RKO (cell line): ENCODE measurements at places on chromosomes 3 and 15.

DNA sequence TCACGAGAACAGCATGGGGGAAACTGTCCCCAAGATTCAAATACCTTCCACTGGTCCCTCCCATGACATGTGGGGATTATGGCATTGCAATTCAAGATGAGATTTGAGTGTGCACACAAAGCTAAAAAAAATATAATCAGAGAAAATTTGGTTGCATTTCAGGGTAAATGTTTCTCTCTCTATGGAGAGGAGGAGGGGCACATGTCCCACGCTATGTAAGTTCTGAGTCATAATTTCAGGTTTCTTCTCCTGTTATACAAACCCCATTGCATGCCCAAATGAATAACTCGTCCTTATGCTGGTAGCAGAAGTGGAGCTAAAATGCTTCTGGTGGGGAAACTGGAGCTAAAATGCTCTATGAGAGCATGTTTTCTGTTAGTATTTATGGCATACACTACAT lies 209.7 kb upstream of the DCBLD2 start:
- DNase-seq: no peak

DNA sequence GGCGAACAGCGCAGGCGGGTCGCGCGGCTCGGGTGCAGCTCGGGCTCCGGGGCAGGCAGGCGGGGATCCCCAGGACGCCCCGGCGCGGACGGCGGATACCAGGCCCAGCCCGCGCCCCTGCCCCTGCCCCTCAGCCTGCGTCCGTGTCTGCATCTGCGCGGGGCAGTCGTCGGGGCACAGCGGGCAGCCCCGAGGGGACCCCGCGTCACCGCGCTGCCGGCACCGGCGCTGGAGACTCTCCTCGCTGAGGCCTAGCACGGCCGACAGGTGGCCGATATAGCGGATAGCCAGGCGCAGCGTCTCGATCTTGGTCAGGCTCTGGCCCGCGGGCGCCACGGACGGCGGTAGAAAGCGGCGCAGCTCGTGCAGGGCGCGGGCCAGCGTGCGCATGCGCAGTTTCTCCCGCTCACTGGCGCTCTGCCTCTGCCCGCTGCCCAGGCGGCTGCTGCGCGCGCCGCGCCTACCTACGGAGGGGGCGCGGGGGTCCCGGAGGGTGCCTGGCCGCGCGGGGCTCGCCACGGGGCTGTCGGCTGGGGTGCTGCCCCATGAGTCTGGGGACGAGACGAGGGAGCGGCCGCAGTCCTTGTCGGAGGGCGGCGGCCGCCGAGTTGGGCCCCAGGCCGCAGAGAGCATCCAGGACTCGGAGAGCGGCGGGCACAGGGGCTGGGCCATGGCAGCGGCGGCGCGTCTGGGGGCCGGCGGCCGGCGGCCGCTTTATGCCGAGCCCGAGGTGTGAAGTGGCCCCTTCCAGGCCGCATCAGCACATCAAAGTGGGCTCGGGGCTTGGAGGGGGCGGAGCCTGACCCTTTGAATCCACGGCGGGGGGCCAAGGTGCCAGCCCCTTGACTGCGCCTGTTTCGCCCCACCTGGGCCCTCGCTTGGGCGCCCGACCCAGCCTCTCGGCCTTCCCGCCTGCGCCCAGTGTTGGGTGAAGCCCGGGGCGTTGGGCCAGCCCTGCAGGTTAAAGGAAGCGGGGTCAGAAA lies at the start of gene MESP1:
Gene MESP1, minus strand, starts transcription at position 690 of the 983 bp plus-strand sequence. Its CDS starts 18 bp downstream, at position 672.
- DNase-seq: peak; percentile 96

- peak; percentile 33 for DNase-seq
These were observed 23.0 kb upstream of the MUC20 start for GRCh38 chr3:195697582-195698324.

- DNase-seq: no peak
These were observed 2.6 kb upstream of the XYLB start for GRCh38 chr3:38343797-38344594.

DNA sequence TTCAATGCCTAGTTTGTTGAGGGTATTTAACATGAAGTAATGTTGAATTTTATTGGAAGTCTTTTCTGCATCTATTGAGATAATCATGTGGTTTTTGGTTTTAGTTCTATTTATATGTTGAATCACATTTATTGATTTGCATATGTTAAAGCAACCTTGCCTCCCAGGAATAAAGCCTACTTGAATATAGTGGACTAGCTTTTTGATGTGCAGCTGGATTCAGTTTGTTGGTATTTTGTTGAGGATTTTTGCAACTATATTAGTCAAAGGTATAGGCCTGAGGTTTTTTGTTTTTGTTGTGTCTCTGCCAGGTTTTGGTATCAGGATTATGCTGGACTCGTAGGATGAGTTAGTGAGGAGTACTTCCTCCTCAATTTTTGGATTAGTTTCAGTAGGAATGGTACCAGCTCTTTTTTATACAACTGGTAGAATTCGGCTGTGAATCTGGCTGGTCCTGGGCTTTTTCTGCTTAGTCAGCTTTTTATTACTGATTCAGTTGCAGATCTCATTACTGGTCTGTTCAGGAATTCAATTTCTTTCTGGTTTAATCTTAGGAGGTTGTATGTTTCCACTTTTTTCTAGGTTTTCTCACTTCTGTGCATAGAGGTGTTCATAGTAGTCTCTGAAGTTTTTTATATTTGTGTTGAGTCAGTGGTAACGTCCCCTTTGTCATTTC lies 209.8 kb upstream of the RBMS3 start:
- no peak for DNase-seq

GRCh38 chr3:115785782-115786181 lies 162.5 kb downstream of the GAP43 start:
- no peak for DNase-seq

DNA sequence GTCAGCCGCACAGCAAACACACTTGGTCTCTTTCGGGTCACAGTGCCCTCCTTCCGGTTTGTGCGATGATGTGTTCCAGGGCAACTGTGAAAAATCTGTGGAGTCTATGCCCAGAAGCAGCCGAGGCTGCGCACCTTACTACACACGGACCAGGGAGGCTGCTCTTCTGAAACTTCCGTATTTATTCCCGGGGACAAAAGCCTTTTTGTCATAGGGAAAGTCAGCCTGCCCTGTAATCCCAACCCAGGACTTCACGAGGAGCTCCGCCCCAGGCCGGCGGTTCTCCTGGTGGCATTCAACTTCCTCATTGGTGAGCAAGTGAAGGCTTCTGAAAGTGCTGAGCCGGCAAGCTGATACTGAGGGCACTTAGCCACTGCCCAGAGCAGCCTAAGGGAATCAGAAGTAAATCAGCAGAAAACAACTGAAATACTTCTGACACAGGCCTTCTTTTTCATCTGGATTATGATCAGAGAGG lies 126.5 kb downstream of the FMN1 start:
- DNase-seq: no peak
